ENCODE measurements at places on chromosomes 2 and 18.

DNA sequence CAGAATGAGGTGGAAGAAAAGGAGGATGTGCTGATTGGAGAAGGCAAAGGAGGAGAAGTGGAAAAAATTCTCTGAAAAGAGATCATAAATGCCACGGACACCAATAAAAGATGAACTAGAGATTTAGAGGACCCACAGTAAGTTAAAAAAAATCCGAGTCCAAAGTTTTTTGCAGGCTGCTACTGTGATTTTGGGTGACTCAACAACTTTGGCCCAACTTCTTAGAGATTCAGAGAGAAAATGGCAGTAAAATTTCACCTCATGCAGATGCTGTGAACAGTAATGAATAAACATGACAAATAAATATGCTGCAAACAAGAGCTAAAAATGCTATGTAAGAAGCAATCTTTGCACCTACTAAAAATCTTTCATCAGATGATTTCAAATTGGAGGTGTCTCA lies 176.9 kb upstream of the SESTD1 start:
- no peak for DNase-seq
- no peak overlapping the region for H3K4me3 ChIP-seq
- H3K27ac ChIP-seq: no peak overlapping the region
- H3K36me3 ChIP-seq: no peaks in the 10 kb centered on the region
- H3K27me3 ChIP-seq: no peaks in the 10 kb centered on the region

GRCh38 chr18:1350931-1351450 lies 446.3 kb downstream of the ADCYAP1 start:
- H3K36me3 ChIP-seq: no peaks in the 10 kb centered on the region
- no peaks in the 10 kb centered on the region for H3K4me1 ChIP-seq
- no peak overlapping the region for H3K27ac ChIP-seq
- no peak for DNase-seq
- H3K27me3 ChIP-seq: no peaks in the 10 kb centered on the region

DNA sequence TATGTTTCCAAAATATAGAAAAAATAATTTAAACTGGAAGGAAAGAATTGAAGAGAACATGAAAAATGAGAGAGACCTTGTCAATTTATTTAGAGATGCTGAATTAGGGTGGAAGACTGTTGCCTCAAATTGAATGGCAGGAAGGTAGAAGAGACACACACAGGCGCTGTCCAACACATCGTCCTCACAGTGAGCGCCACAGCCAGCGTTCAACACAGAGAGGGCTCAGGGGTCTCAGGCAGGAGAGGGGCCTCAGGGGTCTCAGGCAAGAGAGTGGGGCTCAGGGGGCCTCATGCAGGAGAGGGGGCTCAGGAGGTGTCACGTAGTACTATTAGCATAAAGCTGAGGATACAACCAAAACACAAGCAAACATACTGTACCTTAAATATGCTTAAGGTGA lies 65.7 kb downstream of the TMEM18 start:
- H3K27ac ChIP-seq: no peak overlapping the region
- no peak for DNase-seq
- no peaks in the 10 kb centered on the region for H3K4me1 ChIP-seq
- no peak overlapping the region for H3K4me3 ChIP-seq
- no peaks in the 10 kb centered on the region for H3K27me3 ChIP-seq
- H3K36me3 ChIP-seq: no peaks in the 10 kb centered on the region

- H3K27me3 ChIP-seq: no peaks in the 10 kb centered on the region
- H3K27ac ChIP-seq: no peak overlapping the region
- no peak for DNase-seq
These were observed 41.6 kb downstream of the SDC1 start for GRCh38 chr2:20183373-20183772.

DNA sequence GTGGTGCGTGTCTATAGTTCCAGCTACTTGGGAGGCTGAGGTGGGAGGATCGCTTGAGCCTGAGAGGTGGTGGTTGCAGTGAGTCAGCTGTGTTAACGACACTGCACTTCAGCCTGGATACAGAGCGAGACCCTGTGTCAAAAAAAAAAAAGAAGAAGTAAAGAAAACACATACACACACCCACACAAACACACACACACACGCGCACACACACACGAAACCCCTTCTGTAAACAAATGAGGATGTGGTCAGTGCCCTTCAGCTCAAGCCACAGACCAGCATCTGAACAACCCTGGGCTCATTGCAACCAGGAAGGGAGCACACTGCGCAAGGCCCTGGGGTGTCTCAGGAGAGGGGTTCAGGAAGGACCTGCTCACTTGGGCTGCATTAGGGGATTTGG lies 47.9 kb upstream of the KCNF1 start:
- H3K36me3 ChIP-seq: no peaks in the 10 kb centered on the region
- peak; percentile 85 for DNase-seq
- H3K4me3 ChIP-seq: no peak overlapping the region
- H3K27ac ChIP-seq: no peak overlapping the region
- H3K4me1 ChIP-seq: peaks cover 18% of the 10 kb centered on the region
